ENCODE measurements at places on chromosomes 7 and 10. TPM values are rescaled to one million over a fixed set of nuclear protein-coding genes. Genes with fewer than 3 reads are reported as not detected.

DNA sequence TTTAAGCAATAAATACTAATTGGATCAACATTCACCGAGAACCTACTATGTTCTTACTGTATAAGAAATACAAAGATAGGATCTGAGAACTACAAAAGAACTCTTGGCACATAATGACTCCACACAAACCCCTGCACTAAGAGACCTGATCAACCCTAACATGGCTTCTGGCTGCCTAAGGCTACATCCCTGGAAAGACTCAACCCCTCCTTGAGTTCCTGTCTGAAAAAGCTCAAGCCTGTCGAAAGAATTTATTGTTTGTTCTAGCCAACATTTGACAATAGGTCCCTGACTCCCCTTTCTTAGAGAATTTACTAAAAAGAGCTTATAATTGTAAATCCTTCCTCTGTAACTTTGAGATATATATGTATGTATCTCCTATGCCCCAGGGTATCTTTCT, 125.3 kb upstream of the SGCE start:
- DNase-seq = no peak

- no peak for DNase-seq
Measured at GRCh38 chr7:132618956-132619305, 42.7 kb upstream of the PLXNA4 start.

Gene GOLGA7B
- total RNA-seq = 0.32 TPM

Gene HOXA7
- 7.5 TPM for total RNA-seq

- DNase-seq = peak; percentile 64
Measured at GRCh38 chr7:156046031-156046560, 233.8 kb upstream of the SHH start.

Gene UTF1
- total RNA-seq = not detected

GRCh38 chr10:11207560-11207844, 189.8 kb downstream of the CELF2 start:
- DNase-seq = no peak

DNA sequence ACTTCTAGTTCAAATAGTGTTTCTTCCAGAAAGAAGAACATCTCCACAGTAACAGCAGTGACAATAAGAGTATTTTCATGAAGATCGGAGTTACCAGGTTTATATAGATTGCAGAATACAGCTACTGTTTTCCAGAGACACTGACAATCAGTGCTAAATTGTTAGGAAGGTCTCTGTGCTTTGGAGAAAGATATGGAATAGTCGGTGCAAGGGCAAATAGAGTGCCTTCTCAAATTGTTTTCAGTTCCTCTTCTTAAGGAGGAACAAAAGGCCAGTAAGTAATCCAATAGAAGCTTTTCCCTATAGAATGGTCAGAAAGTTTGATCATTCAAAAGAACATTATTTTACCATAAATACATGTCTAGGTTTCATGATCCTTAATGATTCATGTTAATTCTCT, 2.6 kb upstream of the KIAA1217 start:
- DNase-seq = no peak

DNA sequence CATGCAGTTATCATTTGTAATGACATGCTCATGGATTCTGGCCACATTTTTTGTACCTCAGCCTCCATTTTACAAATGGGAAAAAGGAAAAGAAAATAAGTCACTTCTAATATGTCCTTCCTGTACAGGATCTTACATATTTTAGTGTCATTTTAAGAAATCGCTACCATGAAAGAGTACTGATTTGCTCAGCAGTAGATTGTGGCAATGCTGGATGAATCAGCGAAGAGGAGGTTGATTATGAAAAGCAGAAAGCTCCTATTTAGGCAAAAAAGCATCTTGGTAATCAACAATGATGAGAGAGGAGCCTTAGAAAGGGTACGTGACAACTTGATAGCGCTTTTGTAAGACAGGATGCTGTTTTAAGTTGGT, 522.9 kb downstream of the PARD3 start:
- no peak for DNase-seq

- DNase-seq = no peak
Measured at GRCh38 chr10:73998929-73999691, 1.2 kb downstream of the VCL start.

Gene SCART1
- total RNA-seq = 3.3 TPM

Gene THSD7A
- 6.0 TPM for total RNA-seq
